ENCODE measurements at places on chromosomes 6 and 20.

DNA sequence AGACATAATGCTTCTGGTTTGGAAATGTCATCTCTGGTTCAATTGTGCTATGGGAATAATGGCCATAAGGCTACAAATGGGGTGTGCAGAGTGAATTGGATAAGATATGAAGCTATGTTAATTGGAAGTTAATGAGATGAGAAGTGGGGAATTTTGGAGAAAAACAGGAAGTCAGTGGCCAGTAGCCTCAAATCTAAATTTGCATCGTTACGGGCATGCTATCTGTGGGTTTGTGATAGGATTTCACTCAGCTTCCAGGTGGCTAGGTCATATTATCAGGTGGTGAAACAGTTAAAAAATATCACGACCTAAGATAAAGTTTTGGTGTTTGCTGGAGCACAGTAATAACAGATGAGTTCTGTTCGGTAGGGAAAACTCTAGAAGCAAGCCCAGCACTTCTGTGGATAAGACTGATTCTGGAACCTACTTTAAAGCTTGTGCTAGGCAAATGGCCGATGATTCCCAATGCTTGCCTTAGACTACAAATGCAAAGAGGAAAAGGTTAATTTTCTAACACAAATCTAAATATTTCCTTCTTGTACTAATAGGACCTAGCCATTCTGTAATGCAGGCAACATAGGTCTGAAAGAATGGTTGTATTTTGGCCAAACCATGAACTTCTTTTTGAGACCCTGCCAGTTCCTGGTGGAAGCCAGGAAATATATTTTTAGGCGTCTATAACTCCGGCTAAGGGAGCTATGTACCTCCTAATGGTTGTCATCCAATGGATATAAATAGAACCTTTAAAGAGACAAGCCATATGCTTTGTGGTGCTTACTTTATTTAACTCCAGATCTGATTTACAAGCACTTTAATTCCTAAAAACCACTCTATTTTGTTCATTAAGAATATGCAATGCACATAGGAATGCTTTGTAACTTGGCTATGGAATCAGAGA is 111.0 kb downstream of the PLCB1 start:
- DNase-seq = no peak

GRCh38 chr6:151482290-151482689 is 11.5 kb upstream of the CCDC170 start:
- DNase-seq = no peak

- DNase-seq = no peak
These were observed 4.6 kb downstream of the CST4 start for GRCh38 chr20:23684261-23684660.

DNA sequence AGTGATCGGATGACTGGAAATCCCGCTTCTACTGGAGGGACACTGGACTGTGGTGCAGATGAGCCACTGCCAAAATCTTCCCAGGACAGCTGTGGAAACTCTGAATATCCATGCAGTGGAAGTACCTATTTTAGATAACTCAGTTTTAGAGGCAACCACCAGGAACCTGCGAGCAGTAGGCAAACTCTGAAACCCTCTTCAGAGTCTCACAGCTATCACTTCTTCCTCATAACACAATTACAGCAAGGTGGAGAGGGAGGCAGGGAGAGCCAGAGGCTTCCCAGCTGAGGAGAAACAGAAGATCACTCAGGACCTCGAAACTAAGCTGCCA is 322.8 kb upstream of the NT5E start:
- DNase-seq = no peak

GRCh38 chr6:134173936-134174671 is 121.7 kb upstream of the SLC2A12 start:
- DNase-seq = peak; percentile 92

Data from OCI-M1 (cell line).